Activated T-helper 17 cell treated with anti-CD3 and anti-CD28 coated beads, Interleukin-2, amount 50 U/mL, for 72 hours (primary cell): ENCODE measurements at places on chromosomes 16 and 17.

DNA sequence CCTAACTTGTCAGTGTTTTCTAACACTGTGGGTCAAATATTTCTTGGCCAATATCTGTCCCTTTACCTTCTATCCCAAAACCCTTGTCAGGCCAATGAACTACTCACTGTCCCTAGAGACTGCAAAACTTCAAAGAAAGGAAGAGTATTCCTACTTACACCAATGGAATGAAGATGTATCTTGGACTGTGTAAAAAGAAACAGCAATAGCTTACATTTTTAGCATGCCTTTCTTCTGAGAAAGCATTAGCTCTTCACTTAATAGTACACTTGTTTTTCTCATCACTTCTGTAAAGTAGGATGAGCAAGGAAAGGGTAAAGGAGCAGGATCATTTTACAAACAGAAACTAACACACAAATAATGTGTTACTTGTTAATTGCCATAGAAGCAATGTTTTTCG, 73.9 kb downstream of the STH start:
- no peak overlapping the region for H3K27ac ChIP-seq
- no peaks in the 10 kb centered on the region for H3K27me3 ChIP-seq

DNA sequence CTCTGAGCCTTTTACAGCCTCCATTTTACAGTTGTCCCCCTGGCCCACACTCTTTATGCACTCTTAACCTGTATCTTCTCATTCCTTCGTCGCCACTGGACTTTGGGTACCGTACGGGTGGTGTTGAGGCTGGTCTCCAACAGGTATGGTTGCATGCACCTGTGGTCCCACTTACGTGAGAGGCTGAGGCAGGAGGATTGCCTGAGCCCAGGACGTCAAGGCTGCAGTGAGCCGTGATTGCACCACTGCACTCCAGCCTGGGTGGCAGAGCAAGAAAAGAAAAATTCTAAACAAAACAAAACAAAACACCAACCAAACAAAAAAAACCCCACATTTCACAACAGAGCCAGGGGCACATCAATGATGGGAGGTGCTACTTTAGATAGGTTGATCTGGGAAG, 14.4 kb upstream of the TMEM98 start:
- H3K4me1 ChIP-seq: peaks cover 23% of the 10 kb centered on the region
- no peak for ATAC-seq
- H3K4me3 ChIP-seq: peak overlapping the region; percentile 16
- no peaks in the 10 kb centered on the region for H3K36me3 ChIP-seq
- H3K27me3 ChIP-seq: peaks cover 1% of the 10 kb centered on the region

DNA sequence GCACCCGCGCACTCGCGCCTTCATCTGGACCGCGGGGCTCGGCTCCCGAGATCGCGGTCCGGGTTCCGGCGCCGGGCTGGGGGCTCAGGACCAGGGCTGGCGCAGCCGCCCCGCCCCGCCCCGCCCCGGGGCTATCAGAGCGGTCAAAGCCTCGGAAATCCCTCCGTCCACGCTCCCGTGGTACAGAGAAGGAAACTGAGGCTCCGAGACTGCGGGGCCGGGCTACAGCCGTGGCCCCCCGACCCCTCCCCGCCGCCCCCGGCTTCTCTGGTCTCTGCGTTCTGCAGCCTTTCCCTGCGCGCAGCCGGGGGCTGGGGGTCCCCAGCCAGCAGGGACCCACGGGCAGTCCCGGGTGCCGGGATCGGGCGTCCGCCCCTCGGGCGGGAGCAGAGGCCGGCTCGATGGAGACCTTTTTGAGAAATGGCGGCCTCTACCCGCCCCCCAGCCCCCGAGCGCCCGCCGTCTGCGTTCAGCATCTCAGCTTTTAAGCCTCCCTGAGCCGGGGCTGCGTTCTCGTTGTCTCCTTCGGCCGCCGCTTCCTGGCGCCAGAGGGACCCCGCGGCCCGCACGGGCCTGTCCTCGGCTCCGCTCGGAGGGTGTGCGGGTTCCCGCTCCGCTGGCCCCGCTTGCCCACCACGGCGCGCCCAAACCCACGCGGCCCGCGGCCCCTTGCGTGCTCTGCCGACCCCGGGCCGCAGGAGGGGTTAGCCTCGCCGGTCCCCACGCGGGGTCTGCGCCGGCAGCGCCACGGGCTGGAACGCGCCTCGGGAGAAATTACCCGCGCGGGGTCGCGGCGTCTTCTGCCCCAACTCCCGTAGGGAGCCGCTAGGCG, 1.5 kb upstream of the NPTX1 start:
- H3K4me1 ChIP-seq: no peaks in the 10 kb centered on the region
- peaks cover 10% of the 10 kb centered on the region for H3K36me3 ChIP-seq
- no peak for ATAC-seq
- H3K27ac ChIP-seq: no peak overlapping the region
- no peak overlapping the region for H3K4me3 ChIP-seq
- H3K27me3 ChIP-seq: peaks cover 46% of the 10 kb centered on the region

DNA sequence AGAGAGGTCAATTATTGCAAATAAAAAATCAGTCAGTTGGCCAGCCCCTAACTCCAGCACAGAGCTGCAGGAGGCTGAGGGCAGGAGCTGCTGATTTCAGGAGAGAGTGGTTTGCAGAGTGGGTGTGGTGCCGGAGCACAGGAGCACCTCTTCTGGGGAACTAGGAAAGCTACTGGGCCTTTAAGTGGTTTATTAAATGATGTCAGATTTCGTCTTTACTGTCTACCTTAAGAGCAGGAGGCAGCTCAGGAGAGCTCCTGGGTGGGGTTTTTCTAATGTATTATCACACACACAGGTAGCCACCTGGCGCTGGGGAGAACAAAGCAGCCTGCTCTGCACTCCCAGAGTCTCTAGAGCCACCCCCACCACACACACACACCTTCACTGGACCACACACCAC, 11.5 kb upstream of the HAS3 start:
- no peaks in the 10 kb centered on the region for H3K27me3 ChIP-seq
- H3K4me1 ChIP-seq: no peaks in the 10 kb centered on the region
- no peaks in the 10 kb centered on the region for H3K36me3 ChIP-seq
- ATAC-seq: no peak
- H3K27ac ChIP-seq: no peak overlapping the region
- H3K4me3 ChIP-seq: no peak overlapping the region

GRCh38 chr16:743794-744500, 3.1 kb upstream of the CIAO3 start:
- H3K4me1 ChIP-seq: no peaks in the 10 kb centered on the region
- peaks cover 6% of the 10 kb centered on the region for H3K36me3 ChIP-seq
- no peak overlapping the region for H3K27ac ChIP-seq
- H3K4me3 ChIP-seq: no peak overlapping the region

GRCh38 chr17:29980261-29980660, 38.8 kb downstream of the EFCAB5 start:
- no peak overlapping the region for H3K4me3 ChIP-seq
- no peak for ATAC-seq
- H3K4me1 ChIP-seq: no peaks in the 10 kb centered on the region

DNA sequence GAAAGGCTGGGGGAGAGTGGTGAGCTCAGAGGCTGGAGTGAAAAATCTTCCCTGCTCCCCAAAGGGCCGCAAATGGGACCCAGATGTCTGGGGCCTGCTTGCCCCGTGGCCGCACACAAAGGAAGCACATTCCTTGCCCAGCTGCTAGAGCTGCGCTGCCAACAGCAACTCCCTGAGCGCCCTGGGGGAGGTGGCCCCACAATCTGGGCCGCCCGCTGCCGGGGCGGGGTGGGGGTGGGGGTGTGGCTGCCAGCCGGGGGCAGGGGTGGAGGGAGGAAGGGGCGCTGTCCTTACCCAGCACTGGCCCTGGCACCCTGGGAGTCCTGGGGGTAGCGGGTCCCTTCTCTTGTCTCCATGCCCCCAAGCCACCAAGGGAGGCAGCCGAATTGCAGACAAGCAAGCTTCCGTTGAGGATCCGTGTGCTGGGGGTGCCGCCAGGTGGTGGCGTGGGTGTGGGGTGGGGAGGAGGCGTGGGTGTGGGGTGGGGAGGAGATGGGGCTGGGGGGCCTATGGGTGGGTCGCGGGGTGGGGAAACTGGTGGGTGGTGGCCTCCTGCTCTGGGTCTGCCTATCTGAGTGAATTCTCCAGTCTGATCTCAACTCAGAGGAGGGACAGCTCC, 48.4 kb upstream of the PABPN1L start:
- H3K4me1 ChIP-seq: no peaks in the 10 kb centered on the region
- no peak for ATAC-seq
- no peaks in the 10 kb centered on the region for H3K36me3 ChIP-seq
- no peaks in the 10 kb centered on the region for H3K27me3 ChIP-seq
- H3K27ac ChIP-seq: no peak overlapping the region

DNA sequence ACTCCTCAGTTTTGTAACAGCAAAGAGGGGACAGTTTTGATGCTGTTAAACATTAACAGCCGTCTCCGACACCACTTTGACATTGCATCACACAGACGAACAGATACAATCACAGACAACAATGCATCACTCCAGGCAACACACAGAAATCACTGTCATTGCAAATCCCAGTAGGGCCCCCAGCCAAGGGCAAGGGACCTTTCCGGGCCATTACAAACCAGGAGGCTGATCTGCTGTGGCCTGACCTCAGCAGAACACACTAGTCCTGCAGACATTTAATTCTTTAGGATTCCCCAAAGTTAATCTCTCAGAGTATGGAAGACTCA, 136.2 kb upstream of the RCVRN start:
- no peak overlapping the region for H3K27ac ChIP-seq
- ATAC-seq: no peak
- peaks cover 3% of the 10 kb centered on the region for H3K27me3 ChIP-seq
- no peaks in the 10 kb centered on the region for H3K36me3 ChIP-seq
- H3K4me3 ChIP-seq: no peak overlapping the region
- H3K4me1 ChIP-seq: no peaks in the 10 kb centered on the region

DNA sequence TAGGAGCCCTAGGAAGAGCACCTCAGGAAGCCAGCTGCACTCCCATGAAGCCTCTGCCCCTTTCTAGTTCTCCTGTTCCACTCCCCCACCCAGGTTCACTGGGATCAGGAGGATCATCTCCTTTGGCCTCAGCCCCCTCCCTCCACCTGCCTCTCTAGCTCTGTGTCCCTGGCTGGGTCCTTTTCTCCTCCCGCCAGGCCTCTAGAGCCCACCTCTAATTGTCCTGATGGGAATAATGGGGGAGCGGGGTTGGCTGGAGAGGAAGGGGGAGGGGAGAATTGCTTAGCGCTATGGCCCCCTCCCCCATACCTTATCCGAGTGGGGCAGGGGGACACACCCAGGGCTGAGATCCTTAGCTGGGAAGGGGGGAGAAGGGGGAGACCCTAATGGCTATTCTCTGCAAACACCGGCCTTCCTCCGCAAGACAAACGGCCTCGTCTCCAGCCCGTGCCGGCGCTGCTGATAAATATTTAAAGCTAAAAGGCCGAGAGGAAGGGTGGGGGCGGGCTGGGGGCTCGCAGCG, 997 bp downstream of the HOXB7 start:
- no peak overlapping the region for H3K27ac ChIP-seq
- peak overlapping the region; percentile 96 for H3K4me3 ChIP-seq
- H3K36me3 ChIP-seq: peaks cover 16% of the 10 kb centered on the region
- H3K27me3 ChIP-seq: peaks cover 57% of the 10 kb centered on the region
- H3K4me1 ChIP-seq: peaks cover 22% of the 10 kb centered on the region

DNA sequence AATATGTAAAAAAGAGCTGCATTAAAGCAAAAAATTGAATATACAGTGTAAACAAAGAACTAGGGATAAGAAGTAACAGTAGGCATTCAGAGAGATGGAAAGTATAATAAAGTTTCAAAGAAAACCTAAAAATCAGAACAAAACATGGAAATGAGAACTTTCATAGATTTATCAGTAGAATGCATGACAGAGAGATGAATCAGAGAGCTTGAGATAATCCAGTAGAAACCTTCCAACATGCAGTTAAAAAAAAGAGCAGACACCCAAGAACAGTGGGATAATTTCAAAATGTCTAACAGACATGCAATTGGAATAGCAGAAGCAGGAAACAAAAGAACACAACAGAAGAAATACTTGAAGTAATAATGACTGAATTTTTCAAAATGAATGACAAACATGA, 1384.2 kb downstream of the CDH11 start:
- H3K36me3 ChIP-seq: no peaks in the 10 kb centered on the region
- no peaks in the 10 kb centered on the region for H3K4me1 ChIP-seq
- no peak overlapping the region for H3K4me3 ChIP-seq
- no peaks in the 10 kb centered on the region for H3K27me3 ChIP-seq

GRCh38 chr17:44308320-44308818, at the start of gene RUNDC3A:
RUNDC3A (plus strand) TSS chr17:44308601; CDS start chr17:44308833, 232 bp downstream.
- peaks cover 12% of the 10 kb centered on the region for H3K27me3 ChIP-seq
- H3K4me1 ChIP-seq: peaks cover 8% of the 10 kb centered on the region
- H3K27ac ChIP-seq: no peak within 1 kb of the TSS
- ATAC-seq: peak; percentile 95
- H3K36me3 ChIP-seq: no peaks in the 10 kb centered on the region

DNA sequence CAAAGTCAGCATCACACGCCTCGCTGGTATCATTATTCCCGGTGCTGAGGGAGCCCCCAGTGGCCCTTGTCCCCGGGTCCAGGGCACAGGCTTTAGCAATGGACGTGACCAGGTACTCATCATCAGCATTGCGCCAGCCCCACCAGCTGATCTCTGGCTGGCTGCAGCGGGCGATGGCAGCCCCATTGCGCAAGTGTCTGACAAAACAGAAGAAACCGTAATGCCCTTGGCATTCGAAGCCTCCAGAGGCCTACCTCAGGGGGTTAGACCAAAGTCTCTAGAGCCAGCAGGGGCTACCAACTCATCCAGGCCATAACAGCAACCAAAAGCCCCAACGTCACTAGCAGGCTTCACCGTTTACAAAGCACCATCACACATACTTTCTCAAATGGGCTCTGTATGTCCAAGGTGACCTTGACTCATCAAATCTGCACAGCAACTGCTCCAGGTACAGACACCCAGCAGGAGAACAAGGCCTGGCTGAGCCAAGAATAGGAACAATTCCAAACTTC, 7.3 kb downstream of the MTMR4 start:
- H3K4me1 ChIP-seq: peaks cover 17% of the 10 kb centered on the region
- H3K4me3 ChIP-seq: no peak overlapping the region
- ATAC-seq: no peak
- no peak overlapping the region for H3K27ac ChIP-seq
- peaks cover 100% of the 10 kb centered on the region for H3K36me3 ChIP-seq
- no peaks in the 10 kb centered on the region for H3K27me3 ChIP-seq

- peak overlapping the region; percentile 26 for H3K27ac ChIP-seq
- H3K27me3 ChIP-seq: no peaks in the 10 kb centered on the region
- no peaks in the 10 kb centered on the region for H3K36me3 ChIP-seq
- peaks cover 16% of the 10 kb centered on the region for H3K4me1 ChIP-seq
- peak overlapping the region; percentile 19 for H3K4me3 ChIP-seq
These were observed 189.2 kb upstream of the AXIN2 start for GRCh38 chr17:65750631-65751115.

- H3K27ac ChIP-seq: no peak overlapping the region
- no peaks in the 10 kb centered on the region for H3K4me1 ChIP-seq
- H3K36me3 ChIP-seq: no peaks in the 10 kb centered on the region
- ATAC-seq: no peak
- H3K4me3 ChIP-seq: no peak overlapping the region
- peaks cover 7% of the 10 kb centered on the region for H3K27me3 ChIP-seq
These were observed 6.9 kb upstream of the BPTF start for GRCh38 chr17:67818110-67819002.
